ENCODE measurements at places on chromosomes 4 and X.

GRCh38 chrX:29948653-29949052, 266.7 kb upstream of the MAGEB2 start:
- no peak for DNase-seq

- DNase-seq = no peak
Measured at GRCh38 chrX:72351606-72352334, 46.1 kb upstream of the CITED1 start.

DNA sequence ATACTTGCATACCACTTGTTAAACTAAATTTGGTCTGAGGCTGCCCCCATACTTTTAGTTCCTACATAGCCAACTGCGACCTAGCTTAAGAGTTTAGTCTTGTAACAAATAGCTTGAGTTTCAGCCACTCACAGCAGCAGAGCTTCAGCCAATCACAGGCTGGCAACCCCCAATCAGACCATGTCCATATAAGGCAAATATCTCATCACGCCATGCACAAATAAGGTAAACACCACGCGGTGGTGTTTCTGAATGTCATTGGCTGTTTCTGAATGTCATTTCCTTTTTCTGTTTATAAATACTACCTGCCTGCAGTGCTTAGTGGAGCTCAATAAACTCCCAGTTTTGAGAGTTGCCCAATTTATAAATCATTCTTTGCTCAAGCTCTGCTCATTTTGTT, 143.1 kb upstream of the MAD2L1 start:
- DNase-seq = no peak

- DNase-seq = no peak
Measured at GRCh38 chrX:46317163-46317562, 228.1 kb downstream of the ZNF674 start.

DNA sequence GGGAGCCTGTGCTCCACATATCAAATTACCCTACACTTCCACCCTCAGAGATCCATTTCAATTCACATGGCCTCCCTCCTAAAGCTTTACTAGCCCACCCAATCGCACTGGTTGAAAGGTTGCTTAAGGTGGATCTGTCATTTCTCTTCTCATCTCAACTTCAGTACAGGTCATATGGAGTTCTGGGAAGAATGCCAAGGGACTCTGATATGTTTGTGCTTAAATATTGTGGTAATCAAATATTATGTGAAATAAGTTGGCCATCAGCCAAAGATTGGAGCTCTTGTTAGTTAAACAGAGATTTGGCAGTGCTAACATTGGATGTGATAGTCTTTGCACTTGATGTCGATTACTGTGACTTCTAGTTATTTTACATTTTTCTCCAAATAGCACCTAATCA, 20.5 kb downstream of the SEPTIN6 start:
- DNase-seq = peak; percentile 52

GRCh38 chr4:186061921-186062320, 7.0 kb upstream of the TLR3 start:
- no peak for DNase-seq

DNA sequence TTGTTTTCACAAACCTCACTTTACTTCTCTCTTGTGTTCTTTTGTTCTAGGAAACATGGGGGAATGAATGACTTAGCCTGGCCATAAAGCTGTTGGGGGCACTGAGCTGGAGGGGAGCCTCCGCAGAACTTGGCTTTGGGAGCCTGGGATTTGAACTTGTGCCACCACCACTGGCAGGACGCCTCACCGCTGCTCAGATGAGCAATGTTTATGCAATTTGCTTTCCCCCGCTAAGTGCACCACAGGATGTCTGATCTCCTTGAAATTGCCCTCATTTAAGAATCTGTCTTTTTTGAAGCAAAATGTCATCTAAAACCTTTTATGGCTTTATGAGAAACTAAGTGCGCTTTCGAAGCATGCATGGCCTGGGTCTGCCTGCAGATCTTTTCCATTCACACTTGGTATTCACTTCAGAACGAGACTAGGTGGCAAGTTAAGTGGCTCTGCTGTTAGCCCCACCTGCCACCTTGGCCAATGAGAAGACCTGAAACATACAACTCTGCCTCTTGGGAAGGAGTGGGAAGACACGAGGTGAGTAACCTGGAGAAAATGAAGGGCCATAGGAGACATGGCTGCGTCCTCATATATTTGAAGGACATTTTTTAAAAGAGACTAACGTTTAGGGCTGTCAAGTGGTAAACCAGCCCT, 119.3 kb downstream of the LDB2 start:
- no peak for DNase-seq
